ENCODE measurements at places on chromosomes 12 and 14.

DNA sequence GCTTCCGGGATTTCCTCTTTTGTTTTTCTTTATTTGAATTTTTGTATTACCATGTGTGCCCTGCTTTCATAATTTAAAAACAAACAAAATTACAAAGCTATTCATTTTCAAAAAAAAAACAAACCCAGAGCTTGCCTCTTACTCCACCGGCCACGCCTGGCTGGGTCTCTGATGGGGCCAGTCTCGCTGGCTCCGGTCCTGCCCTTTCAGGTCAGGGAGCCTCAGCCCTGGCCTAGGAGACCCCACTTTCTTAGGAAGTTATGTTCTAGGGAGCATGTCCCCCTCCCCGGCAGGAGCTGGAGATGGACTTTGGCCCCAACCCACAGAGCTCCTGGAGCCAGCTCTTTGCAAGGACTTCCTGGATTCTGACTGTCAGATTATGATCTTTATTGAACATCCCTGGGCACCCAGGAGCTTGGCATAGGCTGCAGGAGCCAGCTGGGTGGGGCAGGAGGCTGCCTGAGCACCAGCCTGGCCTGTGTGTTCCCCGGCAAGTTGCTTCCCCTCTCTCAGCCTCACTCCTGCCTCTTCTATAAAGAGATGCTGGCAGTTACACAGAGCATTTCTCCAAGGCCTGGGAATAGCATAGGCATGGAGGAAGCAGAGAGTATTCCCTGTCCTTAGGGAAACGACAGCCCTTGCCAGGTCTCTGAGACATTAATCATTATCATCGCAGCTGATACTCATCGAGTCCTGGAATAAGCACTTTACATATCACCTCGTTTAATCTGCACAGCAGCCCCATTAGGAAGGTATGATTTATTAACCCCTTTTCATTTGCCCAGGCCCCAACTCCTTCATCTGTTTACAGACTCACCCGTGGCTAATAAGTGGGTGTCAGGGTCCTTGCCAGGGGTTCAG is 3.5 kb downstream of the DEGS2 start:
- DNase-seq = no peak

DNA sequence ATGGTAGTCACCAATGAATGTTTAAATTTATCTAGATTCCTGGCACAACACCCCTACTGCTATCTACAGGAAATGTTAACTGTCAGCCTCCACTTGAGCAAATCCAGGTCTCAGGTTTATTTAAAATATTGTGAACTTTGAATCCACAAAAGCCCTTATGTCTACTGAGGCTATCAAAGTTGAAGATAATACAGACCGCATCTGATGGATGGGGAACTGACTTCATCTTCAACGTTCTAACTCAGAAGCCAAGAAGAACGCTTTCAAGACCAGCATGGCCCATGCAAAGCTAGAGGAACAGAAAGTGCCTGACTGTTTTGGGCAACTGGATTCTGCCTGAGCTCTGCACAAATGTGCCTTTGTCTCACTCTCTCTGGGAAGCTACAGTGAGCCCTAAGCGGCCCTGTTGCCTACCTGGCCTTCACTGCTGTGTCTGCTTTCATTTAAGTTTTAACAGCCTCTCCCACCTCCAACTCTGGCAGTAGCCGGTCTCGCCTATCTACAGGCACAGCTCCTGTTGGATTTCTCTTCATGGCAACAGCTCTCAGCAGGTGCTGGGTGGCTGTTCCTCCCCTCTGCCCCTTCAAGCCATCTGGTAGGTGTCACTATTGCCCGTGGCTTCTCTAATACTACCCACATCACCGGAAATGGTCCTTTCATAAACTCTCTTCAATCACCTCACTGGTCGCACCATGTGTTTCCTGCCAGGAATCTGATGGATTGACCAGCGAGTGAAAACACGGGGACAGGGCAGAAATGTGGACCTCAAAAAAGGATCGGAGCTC is 112.1 kb upstream of the OVCH1 start:
- no peak for DNase-seq

DNA sequence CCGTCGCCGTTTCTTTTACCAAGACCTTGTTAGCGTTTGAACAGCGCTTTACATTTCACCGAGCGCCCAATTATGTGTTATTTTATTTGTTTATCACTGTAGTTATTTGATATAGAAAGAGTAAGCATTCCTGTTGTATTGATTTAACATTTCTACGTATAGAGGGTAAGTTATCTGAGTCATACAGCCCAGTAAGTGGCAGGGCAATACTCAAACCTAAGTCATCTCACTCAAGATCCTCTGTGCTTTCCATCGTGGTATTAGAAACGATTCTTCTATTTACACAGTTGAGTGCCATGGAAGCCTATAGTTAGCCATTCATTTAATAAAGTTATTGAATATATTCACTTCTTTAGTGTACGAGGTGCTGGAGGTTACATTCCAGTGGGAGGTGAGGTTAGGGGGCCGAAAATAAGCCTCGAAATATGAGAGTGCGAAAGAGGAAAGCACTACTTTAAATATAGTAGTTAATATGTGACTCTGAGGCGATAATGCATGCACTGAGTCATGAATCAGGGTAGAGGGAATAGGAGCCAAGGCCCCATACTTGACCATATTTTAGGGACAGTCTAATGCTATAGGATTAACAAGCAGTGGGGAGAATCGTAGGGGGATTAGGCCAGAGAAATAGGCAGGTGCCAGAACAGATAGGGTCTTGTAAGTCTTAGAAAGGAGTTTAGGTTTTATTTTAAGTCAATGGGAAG is 629 bp downstream of the RAD51AP1 start:
- no peak for DNase-seq

DNA sequence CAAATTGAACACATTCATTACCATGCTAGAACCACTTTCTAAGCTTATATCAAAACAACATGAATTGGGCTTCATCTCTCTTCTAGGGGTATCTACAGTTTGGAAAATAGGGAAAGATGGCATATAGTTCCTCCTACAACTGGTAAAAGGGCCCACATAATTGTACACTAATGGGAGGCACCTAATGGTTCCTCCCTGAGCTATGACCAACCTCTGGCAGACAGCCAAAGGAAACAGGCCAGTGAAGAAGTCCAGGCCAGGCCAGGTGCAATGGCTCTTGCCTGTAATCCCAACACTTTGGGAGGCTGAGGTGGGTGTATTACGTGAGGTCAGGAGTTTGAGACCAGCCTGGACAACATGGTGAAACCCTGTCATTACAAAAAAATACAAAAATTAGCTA is 23.2 kb upstream of the APOF start:
- no peak for DNase-seq

- no peak for DNase-seq
Observed at GRCh38 chr12:111014547-111014946, 94.2 kb upstream of the MYL2 start.

DNA sequence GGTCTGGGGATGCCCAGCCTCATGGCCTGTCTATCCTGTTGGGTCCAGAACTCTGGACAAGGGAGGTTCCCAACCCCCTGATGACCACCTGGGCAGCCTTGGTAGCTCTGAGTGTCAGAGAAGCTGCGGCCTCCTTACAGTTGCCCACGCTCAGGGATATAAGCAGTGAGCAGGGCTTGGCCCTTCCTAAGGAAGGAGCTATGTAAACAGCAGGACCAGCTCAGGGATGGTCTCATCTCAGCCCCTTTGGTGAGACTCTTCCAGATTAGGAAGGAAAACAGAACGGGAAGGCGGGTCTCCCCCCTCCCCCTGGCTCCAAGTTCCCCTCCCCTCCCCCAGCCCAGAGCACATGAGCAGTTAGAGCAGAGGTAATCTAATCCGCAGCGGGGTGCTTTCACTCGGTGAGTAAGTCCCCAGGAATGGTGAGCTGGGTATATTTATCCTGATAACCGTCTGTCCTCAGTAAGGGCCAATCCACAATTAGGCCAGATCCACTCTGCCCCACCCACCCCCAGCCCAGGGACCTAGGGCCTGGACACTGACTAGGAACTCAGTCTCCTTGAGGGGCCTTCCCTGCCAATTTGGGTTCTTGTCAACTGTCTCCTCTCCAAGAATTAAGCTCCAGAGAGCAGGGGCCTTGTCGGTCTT is 29.5 kb upstream of the RPLP0 start:
- DNase-seq = peak; percentile 74

GRCh38 chr12:123648401-123648800 is 14.8 kb downstream of the GTF2H3 start:
- no peak for DNase-seq

GRCh38 chr14:21203470-21204166 is 47.8 kb upstream of the OR5AU1 start:
- DNase-seq = no peak

DNA sequence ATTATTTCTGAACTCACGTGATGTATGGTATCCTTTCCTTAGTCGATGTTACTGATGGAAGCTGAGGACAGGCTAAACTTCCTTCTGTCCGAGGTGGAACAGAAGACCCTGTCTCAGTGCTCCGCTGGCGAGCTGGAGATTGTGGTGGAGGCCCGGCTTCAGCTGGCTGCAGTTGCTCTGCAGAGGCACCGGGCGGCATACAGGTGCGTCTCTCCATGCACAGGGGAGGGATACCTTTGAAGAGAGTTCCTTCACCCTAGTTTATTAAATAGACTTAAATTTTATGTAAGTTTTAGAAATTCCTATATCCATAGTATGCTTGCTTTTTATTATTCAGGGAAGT is 186.7 kb upstream of the NEDD1 start:
- no peak for DNase-seq

GRCh38 chr14:92456215-92457015 is 57.2 kb upstream of the RIN3 start:
- peak; percentile 52 for DNase-seq

- no peak for DNase-seq
Observed at GRCh38 chr14:101237252-101237616, 324.1 kb upstream of the DIO3 start.

DNA sequence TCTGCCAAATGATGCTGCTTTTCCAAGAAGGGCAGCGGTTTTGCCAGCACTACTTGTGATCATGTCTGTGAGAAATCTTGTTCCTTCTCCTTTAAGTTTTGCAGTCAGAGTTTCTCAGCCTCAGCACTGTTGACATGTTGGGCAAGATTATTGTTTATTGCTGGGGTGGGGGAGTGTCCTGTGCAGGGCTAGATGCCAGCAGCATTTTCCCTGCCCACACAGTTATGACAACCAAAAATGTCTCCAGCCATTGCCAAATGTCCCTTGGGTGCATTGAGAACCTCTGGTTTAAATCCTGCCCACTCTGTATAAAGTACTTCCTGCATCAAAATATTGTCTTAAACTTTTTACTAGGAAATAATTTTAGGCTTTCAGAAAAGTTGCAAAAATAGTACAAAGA is 20.0 kb downstream of the TMEM132C start:
- no peak for DNase-seq

GRCh38 chr12:103501447-103501846 is 5.7 kb upstream of the C12orf42 start:
- no peak for DNase-seq

GRCh38 chr14:74504874-74505720 is 11.5 kb downstream of the ISCA2 start:
- no peak for DNase-seq

- no peak for DNase-seq
Observed at GRCh38 chr12:93614917-93615596, 42.6 kb downstream of the SOCS2 start.

- DNase-seq = no peak
Observed at GRCh38 chr12:54879150-54879549, 24.8 kb downstream of the MUCL1 start.

DNA sequence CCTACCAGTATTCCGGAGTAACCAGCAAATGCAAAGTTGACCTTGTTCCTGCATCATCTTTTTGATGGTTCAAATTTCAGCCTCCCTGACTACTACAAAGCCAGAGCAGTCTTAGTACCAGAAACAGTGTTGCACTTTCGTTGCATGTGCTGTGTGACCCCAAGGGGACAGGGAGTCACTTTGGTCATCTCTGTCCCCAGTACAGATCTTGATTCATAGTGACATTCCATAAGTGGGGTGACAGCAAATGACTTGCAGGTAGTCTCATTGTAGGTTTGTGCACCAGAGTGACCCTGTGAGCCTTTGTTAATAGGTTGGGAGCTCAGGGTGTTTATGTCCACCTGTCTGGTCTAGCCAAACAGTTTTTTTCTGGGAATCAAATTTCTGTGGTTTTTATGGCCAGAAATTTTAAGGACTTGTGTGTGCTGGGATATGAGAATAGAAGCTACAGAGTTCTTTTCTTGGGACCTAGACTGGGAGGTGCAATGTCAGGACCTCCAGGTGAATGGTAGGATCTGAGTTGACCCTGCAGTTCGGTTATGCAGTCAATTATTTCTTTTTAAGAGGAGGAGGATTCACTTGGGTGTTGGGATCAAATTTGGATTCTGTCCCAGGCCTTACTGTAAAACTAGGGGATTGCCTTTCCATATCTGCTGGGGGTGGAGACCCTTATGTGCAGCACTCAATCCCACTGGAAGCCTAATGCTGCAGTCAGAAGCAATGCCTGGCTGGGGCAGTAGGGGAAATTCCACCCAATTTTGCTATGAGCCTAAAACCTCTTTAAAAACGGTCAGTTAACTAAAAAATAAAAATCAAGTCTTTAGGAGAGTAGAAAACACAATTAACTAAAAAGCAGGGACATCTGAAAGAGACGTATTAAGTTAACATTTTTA is 10.1 kb downstream of the EIF5 start:
- no peak for DNase-seq

DNA sequence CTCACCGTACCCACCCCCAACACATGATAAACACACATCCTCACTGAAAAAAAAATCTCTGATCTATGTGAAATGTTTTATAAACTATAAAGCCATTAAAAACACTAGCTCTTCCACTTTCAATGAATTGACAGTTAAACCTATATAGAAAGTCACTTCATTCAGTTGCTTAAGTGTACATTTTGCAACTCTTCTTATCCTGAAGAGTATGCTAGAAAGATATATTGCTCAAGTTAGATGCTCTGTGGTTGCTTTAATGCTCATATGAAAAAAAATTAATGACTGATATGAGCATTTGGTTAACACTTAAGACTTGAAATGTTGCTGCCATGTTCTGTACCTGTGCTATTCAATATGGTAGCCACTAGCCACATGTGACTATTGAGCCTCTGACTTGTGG is 21.0 kb upstream of the MIA2 start:
- DNase-seq = no peak

DNA sequence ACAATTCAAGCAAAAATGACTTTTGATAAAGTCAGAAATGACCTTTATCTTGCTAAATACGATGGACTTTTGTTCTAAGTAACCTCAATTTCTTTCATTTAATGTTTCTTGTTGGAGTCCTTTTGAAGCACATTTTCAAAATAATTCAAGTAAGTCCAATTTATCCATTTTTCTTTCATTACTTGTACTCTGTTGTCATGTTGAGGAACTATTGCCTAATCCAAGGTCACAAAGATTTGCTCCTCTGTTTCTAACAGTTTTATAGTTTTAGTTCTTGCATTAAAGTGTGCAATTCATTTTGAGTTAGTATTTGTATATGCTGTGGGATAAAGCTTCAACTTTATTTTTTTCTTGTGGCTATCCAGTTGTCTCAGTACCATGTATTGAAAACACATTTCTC is 66.7 kb downstream of the CCER1 start:
- no peak for DNase-seq

GRCh38 chr12:108335349-108336119 is 3.6 kb downstream of the CMKLR1 start:
- DNase-seq = no peak
